ENCODE measurements at places on chromosomes 5 and 9.

DNA sequence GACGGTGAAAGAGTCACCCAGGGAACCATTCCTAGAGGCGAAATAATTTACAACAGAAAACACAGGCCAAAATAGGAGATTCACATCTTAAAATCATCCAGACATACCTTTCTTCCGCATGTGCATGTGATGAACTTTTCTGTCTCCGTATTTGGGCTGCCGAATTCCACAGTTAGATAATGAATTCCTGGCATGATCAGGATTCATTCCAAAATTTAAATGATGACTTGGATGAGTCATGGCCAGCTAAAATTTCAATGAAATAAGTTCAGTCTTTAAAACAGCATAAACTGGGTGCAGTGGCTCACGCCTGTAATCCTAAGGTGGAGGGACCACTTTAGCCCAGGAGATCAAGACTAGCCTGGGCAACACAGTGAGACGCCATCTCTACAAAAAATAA is 82.7 kb downstream of the DROSHA start:
- ATAC-seq = no peak

DNA sequence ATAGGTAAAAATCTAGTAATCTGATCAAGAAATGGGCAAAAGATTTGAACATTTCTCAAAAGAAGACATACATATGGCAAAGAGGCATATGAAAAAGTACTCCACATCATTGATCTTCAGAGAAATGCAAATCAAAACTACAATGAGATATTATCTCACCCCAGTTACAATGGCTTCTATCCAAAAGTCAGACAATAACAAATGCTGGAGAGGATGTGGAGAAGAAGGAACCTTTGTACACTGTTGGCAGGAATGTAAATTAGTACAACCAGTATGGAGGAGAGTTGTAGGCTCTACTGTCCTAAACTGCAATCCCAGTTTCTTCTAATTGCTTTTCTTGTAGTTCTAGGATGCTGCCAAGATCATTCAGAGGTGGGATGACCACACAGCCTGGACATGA is 193.5 kb upstream of the RFX3 start:
- ATAC-seq = no peak

DNA sequence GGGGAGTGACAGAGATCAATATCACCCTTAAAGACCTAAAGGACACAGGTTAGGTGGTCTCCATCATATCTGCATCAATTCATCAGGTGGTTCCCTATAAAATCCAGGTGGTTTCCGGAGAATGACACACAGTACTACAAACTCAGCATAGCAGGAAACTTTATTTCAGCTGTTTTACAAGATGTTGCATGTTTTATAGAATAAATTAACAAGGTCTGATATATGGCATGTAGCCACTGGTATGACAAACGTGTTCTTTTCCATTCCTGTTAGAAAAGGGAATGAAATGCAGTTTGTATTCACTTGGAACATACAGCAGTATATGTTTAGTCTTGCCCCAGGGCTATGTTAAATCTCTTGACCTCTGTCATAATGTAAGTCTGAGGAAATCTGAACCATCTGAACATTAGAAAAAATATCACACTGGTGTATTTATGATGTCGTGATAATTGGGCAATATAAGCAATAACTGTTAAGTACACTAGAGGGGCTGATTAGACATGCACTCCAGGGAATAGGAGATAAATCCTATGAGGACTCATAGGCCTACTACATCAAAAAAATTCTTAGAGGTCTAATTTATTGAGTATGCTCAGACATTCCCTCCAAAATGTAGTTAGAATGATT is 42.2 kb upstream of the TNFSF8 start:
- peak; percentile 21 for ATAC-seq

DNA sequence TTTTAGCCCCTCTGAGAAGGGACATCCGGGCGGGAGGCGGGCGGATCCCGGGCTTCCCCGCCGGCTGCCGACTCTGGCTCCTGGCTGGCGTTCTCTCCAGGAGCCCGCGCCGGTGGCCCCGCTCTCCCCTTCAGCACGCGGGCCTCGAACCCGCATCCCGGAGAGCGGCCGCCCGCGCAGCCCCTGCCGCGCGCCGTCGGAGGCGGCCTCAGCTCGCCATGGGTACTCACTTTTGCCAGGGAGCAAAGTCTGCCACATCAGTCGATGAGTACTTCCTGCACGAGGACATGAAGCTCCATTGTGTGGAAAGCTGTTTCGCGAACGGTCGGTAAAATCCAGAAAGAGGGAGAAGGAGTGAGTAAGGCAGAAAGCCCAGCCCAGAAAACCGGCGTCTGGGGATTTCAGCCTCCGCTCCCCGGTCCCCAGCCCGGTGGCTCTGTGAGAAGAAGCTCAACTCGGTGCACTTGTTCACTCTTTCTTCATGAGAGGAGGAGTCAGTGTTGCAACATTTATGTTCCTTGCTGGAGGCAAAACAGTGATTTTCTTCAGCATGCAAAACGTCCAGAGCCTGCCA is at the start of gene PRLR:
TSS of gene PRLR (minus strand) at position 450 of the 574 bp plus-strand sequence. CDS start 140,867 bp downstream, outside the sequence.
- peak; percentile 73 for ATAC-seq

DNA sequence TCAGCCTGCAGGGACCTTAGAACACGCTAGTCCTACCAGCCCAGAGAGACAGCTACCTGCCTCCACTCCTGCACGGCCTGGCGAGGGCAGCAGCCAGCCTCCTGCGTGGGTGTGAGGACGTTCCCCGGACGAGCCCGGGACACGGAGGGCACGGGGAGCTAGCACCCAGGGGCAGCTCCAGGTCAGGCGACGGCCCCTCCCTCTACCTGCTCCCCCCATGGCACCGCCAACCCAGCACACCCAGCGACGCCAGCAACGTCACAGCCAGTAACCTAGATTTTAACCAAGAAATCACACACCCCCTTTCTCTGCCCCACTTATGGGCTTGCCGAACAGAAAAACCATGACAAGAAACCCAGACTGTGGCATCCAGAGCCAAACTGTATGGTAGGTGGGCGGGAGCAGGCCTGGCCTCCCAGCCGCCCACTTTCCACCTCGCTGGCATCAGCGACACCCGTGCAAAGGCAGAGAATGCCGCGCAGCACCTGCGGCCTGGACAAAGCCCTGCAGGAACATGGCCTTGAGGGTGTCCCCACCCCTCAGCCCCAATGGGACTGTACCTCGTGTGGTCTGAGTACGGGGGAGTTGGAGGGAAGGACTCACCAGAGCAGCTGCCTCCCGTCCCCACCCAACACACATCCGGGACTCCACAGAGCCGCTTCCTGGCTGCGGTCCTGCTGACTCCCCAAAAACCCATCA is 47.9 kb downstream of the NACC2 start:
- ATAC-seq = no peak

DNA sequence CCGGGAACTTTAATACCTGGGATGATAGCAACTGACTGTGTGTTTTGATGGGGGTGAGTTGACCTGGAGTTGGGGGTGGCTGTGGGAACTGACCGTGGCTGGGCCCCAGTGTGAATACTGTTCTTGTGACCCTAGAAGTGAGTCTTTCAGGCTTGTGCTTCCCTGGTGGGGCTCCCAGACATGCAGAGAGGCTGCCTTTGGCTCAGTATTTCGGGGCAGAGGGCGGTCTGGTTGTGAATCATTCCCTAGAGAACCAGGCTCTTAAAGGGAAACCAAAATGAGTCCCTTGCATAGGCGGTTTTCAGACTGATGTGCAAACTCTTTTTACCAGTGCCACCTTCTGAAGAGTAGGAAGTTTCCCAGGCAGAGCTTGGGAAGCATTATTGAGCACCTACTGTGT is 132.1 kb downstream of the MACROH2A1 start:
- ATAC-seq = no peak

DNA sequence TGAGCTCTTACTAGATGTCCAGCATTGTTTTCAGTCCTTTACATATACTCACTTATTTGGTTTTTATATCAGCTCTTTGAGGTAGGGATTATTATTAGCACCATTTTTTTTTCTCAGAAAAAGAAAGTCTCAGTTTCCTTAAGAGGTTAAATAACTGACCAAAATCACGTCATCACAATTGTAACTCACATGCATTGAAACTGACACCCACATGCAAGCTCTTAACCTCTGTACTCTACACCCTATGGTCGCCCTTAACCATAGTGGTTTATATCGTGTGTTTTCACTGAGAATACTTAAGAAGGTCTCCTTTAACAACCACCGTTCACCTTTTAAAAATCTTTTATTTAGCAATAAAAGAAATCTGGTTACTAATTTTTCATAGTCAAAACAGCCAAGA is 61.0 kb downstream of the PRDM6 start:
- no peak for ATAC-seq

GRCh38 chr5:134572811-134573210 is 47.3 kb downstream of the JADE2 start:
- ATAC-seq = no peak

DNA sequence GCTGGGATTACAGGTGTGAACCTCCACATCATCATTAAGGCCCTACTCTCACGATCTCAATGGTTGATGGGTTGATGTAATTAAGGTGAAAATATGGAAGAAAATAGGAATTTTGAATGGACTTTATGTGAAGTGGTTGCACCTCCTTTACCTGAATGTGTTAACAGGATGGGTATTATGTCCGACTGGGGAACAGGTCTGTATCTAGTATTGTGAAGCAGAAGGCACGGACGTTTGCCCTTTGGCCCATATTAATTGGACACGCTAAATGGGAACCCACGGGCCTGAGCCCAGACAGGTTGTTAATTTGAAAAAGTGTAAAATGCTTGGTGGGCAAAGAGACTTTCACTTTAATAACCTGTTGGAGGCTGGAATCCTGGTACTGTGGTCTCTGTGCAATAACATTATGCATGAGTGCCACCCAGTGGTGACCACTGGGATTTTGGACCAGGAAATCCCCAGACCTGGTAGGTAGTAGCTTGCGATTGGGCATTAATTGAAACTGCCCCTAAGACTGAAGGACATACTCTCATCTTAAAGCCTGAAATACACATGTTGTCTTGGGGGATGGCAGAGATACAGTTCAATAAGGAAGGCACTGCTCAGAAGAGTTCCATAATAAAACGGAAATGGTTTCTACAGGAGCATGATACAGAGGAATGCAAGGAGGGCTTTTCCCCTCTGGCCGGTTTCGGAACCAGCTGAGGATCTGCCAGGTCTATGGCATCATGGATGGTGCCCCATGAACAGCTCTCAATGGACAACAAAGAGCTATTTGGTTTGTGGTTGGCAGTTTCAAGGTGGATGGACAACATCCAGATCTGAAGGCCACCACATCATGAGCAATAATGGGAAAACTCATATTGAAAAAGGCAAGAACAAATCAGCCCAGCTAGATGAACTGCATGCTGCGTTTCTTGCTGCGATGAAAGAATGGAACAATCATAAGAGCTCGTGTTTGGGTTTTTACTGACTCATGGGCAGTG is 26.2 kb upstream of the BICD2 start:
- ATAC-seq = peak; percentile 89

DNA sequence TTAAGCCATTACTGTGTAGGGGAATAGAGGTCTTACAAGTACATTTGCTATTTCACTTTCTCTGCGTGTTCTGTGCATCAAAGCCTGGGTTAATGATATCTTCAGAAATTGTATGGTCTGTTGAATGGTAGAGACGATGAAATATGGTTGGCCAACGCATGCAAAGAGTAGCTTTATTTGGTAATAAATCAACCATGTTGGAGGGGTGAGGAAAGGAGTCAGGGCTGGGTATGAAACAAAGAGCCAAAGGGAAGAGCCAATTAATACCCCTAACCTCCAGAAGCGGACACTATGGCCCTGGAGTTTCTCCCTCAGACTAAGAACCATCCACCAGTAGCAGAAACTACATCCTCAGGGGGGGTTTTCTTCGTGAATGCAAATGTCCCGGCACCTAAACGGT is 1974.0 kb upstream of the WWC1 start:
- no peak for ATAC-seq

DNA sequence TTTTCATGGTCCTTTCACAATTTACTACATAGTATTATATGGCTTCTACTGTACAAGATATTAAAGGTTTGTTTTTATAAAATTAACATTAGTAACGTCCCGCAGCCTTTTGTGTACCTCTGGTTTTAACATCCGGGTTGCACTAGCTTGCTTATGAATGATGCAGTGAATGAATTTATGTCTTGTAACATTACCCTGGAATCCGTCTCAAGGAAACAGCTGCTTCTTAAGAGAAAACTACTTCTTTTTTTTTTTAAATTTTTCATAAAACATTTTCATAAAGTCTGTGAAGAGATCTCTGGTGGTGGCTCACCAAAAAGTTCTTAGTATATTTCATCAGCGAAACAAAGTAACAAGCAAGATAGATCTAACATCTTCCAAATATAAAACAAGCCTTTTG is 23.6 kb downstream of the MARCHF3 start:
- ATAC-seq = no peak

- ATAC-seq = no peak
Observed at GRCh38 chr5:119218830-119219782, 136.7 kb upstream of the TNFAIP8 start.

GRCh38 chr9:33331377-33331891 is 41.1 kb downstream of the NFX1 start:
- no peak for ATAC-seq

GRCh38 chr5:65760504-65761275 is 38.7 kb downstream of the NLN start:
- ATAC-seq = peak; percentile 80

GRCh38 chr9:95570646-95571045 is 53.9 kb upstream of the PTCH1 start:
- peak; percentile 73 for ATAC-seq
